ENCODE measurements at places on chromosomes 16 and 17. TPM values are rescaled to one million over a fixed set of nuclear protein-coding genes. Genes with fewer than 3 reads are reported as not detected.

Gene CBLN1
- not detected for total RNA-seq

Gene CCDC40
- 8.4 TPM for total RNA-seq

Gene GPR139
- total RNA-seq: not detected

DNA sequence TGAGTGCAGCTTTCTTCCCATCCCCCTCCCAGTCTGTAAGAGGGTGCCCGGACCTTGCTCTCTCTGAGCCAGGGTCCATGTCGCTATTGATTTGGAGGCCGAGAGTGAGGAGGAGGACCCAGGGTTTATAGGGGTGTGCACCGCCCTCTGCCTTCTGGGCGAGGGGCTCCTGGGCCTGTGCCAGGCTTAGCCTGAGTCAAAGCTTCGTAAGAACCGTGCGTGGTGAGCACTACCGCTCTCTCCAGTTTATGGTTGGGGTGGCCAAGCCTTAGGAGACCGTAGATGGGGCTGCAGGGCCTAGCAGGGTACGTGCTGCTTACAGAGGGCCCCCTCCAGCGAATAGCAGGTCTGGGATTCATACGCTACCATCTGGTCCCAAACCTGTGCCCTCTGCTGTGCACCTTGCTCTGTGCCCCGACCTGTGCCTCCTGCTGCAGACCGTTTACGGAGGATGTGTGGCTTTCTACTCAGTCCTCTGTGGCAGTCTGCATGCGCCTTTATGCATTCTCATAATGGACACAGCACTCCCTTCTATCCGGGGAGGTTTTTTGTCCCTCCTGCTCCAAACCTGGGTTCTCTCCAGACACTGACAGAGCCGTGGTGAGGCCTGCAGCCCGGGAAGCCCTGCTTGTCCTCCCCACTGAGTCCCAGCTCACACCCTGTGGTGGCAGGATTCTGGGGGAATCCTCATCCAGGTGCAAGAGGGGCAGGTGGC, 54.7 kb downstream of the PGS1 start:
- no peak for DNase-seq

GRCh38 chr16:29023279-29024277, 38.7 kb downstream of the LAT start:
- no peak for DNase-seq

DNA sequence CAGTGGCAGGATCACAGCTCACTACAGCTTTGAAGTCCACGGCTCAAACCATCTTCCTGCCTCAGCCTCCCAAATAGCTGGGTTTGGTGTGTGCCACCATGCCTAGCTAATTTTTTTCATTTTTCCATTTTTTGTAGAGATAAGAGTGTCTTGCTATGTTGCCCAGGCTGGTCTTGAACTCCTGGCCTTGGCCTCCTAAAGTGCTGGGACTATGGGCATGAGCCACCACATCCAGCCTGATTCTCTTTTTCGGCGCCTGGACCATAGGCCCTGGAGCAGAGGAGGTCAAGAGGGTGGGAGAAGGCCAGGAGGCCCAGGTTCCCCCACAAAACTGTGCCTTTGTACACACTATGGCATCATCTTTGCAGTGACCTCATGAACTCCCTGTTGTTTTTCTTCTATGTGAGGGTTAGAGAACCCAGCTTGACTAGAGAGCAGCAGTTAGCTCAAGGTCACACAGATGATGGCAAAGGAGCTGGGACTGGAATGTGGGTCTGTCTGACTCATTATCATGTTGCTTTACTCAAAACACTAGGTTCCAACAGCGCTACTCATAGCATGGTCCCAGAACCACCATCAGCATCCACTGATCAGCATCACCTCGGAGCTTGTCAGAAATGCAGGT, 16.3 kb downstream of the SCN4A start:
- DNase-seq: no peak

- DNase-seq: no peak
Observed at GRCh38 chr16:9546438-9546786, 455.0 kb downstream of the HAPSTR1 start.

Data from left lung (tissue), 14 donors.